ENCODE measurements at places on chromosomes 2 and 18.

GRCh38 chr18:38695559-38696280, 1130.1 kb upstream of the CELF4 start:
- DNase-seq, result no peak

DNA sequence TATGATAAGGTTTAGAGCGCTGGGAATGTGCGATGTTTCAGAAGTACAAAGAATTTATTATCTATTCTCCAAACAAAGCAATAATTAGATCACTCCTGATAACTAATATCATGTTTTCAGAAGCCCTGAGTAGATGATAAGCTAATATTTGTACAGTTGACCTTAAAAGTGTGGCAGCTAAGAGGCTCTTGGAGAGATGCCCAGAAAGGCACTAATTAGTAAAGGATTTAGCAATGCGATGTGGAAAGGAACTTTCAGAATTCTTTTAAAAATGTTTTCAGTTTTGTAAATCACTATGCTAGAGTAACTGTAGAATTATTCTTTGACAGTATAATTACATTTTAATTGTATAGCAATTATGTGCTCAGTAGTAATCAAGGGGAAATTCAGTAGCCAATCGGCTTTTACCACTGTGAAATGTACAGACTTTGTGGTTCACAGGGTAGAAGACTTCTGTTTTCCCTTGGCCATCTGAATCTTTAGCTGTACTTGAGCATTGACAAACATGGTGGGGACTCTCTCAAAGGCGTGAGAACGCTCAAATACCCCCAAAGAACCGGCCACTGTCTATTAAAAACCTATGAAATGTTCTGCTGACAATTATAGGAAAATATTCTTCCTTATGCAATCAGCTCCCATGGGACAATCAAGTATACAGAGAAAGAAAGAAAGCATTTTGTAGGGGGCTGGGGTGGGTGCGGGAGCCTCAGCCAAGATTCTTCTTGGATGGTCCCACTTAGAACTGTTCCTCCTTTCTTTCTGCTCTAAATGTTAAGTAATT, 262.8 kb upstream of the AGAP1 start:
- no peak for DNase-seq

DNA sequence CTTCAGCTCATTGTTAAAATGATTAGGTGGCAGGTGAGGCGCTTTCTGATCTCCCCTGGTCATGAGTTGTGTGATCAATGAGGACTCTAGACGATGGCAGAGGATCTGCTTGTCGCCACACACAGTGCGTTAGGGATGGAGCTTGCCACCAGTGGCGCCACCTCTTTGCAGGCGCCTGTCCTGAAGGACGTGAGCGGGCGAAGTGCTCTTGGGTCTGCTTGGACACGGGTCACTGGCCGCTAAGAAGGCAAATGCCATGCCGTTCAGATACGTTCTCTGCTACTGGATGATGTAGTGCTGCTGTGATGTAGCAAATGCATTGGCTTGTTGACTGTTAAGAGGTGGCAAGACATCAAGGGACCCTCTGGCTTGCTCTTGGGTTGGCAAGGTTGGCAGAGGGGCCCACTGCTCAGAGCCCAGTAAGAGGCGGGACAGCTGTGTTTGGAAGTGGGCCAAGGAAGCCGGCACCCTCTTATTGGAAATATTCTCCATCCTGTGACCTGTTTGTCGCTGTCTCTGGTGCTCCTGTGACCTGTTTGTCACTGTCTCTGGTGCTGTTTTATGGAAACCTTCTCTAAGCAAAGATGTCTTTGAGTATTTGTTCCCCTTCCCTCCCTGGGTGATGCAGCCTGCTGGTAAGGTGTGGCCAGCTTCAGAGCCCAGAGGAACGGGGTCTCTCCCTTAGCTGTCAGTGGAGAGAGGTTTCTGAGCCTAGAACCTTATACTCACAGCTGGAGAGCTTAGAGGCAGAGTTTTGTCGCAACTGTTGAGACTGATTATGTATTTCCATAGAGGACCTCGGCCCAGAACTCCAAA, 14.6 kb downstream of the LDLRAD4 start:
- no peak for DNase-seq

GRCh38 chr2:21052044-21052443, 8.2 kb upstream of the APOB start:
- no peak for DNase-seq

- no peak for DNase-seq
These were observed 175.1 kb upstream of the DDX18 start for GRCh38 chr2:117639401-117639800.

DNA sequence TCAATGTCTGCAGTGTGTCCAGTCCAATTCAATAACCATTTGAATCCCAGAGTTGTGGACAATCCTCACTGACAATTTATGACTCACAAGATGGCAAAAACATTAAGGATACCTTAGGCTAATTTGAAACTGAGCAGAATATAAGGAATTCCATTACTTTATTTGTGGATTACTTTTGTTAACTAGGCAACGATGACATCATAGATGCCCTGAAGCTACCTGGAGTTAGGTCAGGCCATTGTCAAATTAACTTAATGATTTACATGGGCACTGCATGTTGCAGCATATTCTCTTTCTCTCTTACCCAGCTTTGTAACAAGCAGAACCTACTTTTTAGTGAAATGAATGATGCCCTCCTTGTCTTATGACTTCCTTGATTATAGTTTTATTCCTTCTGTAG, 100.0 kb upstream of the CDCA7 start:
- DNase-seq, result no peak

- no peak for DNase-seq
These were observed 27.9 kb upstream of the GREB1 start for GRCh38 chr2:11505652-11506610.
